Smooth muscle cell of the coronary artery (primary cell): ENCODE measurements at places on chromosomes 7 and 10. TPM values are rescaled to one million over a fixed set of nuclear protein-coding genes. Genes with fewer than 3 reads are reported as not detected.

Gene GIMAP8
- under 0.01 and 0.12 TPM in 2 replicates for total RNA-seq

Gene C10orf53
- total RNA-seq, result not detected in 2 replicates

Gene CALD1
- 270 and 510 TPM in 2 replicates for total RNA-seq

Gene MYH16
- 0.08 TPM in 1 of 2 replicates, not detected in the other for total RNA-seq

Gene SCART1
- 1.3 and 2.7 TPM in 2 replicates for total RNA-seq

Gene DMBT1
- total RNA-seq, result under 0.01 and 0.12 TPM in 2 replicates

Gene GPRIN2
- 0.08 TPM in 1 of 2 replicates, not detected in the other for total RNA-seq

Gene CCL26
- total RNA-seq, result 1.4 TPM in 2 replicates

Gene GSAP
- total RNA-seq, result 1.4 and 3.2 TPM in 2 replicates

Gene PTPN20
- total RNA-seq, result 0.47 and 2.8 TPM in 2 replicates

Gene ATOH7
- not detected in 2 replicates for total RNA-seq

Gene RNF148
- 0.45 and 0.82 TPM in 2 replicates for total RNA-seq

Gene TNKS2
- 34.0 and 48.8 TPM in 2 replicates for total RNA-seq

Gene UPF2
- 7.3 and 11.6 TPM in 2 replicates for total RNA-seq

Gene DEPP1
- 49.1 and 50.4 TPM in 2 replicates for total RNA-seq

Gene MINDY4
- total RNA-seq, result 4.7 and 5.0 TPM in 2 replicates

Gene CYP51A1
- 83.8 and 155 TPM in 2 replicates for total RNA-seq

Gene GIMAP5
- 0.08 and 0.12 TPM in 2 replicates for total RNA-seq

Gene NRG3
- total RNA-seq, result 0.15 TPM in 1 of 2 replicates, not detected in the other

Gene ZC3HAV1L
- 4.6 TPM in 2 replicates for total RNA-seq
